ENCODE measurements at places on chromosomes 12 and 14.

- no peak for DNase-seq
Measured at GRCh38 chr12:14883686-14884085, 2.0 kb downstream of the MGP start.

DNA sequence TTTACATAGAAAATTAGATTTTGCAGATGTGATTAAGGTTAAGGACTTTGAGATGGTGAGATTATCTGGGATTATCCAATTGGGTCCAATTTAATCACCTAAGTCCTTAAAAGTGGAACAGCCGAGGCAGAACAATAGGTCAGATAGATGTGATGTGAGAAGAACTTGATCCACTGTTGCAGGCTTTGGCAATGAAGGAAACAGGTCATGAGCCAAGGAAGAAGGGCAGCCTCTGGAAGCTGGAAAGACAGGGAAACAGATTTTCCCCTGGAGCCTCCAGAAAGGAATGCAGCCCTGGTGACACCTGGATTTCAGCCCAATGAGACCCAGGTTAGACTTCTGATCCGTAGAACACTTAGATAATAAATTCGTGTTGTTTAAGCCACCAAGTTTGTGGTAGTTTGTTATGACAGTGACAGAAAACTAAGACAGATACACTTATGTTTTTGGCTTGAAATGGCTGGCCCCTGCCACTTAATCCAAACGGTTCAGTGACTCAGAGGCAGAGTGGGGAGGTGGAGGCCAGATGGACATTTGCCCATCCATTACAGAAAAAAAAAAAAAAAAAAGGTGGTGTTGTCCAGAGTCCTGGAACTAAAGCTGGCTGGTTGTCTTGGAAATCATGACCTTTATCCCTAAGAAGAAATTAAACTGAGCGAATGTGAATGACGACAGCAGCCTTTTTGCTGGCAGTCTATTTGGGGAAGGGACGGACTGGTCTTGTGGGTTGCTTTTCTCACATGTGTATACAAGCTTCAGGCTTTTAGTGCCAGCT is 181.9 kb upstream of the NRXN3 start:
- DNase-seq: no peak

- no peak for DNase-seq
Measured at GRCh38 chr14:69537900-69538299, 36.8 kb downstream of the CCDC177 start.

DNA sequence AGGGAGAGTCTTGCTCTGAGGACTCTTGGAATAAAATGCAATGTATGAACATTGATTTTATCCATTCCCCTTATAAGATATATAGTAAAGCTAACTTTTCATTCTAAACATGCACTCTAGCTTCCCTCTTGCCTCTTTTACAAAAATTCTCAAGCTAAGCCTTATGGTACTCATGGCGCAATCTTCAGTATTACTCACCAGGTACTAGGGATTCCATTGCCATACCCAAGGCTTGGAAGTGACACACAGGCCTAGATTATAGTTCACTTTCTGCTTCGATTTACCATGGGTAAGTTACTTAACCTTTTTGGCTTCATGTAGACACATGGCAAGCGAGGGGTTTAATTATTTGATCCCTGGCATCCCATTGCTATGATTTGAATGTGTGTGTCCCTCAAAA is 331.5 kb downstream of the LRIG3 start:
- DNase-seq: no peak

- DNase-seq: peak; percentile 19
Measured at GRCh38 chr14:89504602-89505313, 87.7 kb upstream of the FOXN3 start.

- DNase-seq: no peak
Measured at GRCh38 chr14:87264796-87265195, 728.2 kb downstream of the GALC start.

DNA sequence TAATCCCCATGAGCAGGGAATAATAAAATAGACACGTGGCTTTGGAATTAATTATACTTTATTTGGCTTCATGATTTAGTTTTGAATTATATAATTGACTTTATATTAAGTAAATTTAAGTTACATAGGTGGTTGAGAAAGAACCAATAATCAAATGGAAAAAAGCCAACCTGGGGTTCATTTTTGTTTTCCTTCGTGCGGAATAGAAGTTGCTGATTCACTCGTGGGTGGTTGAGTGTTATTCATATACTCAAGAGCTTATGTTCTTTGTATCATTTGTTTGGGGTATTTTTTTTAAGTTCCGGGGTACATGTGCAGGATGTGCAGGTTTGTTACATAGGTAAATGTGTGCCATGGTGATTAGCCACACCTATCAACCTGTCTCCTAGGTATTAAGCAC is 58.0 kb downstream of the ZNF664 start:
- no peak for DNase-seq

GRCh38 chr14:101465795-101466448 is 95.4 kb upstream of the DIO3 start:
- no peak for DNase-seq

GRCh38 chr12:131088701-131089530 is 135.2 kb downstream of the ADGRD1 start:
- no peak for DNase-seq

DNA sequence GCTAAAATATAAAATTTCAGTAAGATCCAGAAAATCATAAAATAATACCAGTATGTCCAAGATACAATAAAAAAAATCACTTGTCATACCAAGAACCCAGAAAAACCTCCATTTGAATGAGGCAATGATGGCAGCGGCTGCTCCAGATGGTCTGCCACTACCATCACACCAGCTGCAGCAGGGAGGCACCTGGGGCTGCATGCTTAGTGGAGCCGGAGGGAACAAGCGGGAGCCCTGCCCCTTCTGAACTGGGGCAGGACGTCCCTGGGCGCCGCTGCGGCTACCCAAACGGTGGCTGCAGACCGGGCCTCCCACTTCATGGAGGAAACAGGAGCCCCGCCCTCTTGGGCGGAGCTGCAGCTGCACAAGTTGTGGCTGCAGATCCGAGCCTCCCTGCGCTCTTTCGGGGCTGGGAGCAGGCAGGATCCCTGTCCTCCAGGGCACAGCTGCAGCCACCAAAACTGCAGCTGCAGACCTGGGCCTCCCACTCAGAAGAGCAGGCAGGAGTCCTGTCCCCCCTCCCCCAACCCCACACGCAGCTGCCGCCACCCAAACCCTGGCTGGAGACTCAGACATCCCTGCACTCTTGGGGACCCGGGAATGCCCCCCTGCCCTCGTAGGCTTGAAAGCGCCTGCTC is 36.1 kb upstream of the OR5AU1 start:
- DNase-seq: peak; percentile 43

DNA sequence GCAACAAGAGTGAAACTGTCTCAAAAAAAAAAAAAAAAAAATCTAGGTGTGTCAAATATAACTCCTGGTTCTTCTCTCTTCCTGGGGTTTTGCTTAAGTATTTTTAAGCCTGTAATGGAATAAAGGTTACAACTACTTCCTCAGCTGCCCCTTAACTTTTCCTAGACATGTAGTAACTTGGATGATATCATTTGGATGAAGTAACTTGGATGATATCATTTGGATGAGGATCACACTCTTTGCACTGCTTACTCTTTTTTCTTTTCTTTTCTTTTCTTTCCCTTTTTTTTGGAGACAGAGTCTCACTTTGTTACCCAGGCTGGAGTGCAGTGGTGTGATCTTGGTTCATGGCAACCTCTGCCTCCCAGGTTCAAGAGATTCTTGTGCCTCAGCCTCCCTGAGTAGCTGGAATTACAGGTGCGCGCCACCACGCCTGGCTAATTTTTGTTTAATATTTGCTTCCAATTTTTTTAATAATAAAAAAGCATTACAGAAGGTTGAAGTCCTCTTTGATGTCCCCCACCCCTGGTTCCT is 775 bp upstream of the FAM186A start:
- no peak for DNase-seq

DNA sequence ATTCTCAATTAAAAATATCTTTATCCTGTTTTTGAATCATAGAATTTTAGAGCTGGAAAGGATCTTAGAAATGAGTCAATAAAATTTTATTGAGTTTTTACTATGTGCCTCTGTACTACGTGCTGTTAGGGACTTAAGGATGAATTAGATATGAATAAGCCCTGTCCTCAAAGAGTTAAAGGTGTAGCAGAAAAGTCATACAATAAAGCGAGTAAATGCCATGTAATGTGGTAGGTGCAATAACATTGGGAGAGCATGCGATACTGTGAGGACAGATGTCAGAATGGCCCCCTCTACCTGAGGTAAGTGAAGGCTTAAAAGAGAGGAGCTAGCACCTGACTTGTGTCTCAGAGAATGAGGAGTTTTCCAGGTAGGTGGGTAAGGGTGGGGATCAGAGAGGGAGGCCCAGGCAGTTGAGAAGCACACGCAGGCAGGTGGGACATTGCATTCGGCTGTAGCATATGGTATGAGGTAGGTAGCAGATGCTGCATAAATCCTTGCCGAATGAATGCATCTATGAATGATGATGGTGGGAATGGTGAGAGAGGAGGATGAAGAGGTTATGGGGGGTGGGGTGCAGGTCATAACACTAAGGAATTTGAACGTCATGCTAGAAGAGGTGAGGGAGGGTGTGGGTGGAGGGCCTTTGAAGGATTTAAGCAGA is 35.4 kb upstream of the ATP23 start:
- no peak for DNase-seq

DNA sequence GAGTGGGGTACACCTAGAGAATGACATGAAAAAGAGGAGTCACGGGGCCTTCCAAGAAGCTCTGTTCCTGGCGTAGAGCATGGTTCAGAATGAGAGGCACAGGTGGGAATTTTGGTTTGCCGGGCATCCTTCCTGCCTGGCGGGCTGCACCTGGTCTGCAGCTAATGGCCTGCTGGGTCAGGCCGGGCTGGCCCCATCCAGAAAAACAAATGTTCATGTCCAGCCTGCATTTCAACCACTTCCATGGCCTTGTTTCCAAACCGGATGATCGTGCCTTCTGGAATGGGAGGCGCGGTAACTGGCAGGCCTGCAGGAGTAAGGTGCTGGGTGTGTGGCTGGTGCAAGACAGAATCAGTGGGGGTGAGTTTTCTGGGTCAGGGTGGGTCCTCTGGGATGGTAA is 14.4 kb downstream of the TEAD4 start:
- DNase-seq: no peak

DNA sequence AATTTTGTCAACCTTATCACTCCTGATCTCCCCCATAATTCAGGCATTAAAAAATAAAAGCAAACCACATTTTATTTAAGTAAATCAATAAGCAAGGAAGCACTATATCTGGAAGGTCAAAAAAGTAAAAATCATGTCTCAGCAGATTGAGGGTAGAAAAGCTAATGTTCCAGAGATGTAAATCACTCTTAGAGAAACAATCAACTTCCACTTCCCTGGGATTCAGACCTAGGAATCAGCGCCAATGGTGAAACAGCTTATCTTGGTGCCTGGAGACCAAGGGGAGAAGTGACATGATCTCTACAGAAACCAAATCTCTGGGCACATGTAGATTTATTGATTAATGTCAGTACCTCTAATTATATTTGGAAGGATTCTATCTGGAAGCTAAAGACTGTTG is 10.9 kb upstream of the SNX6 start:
- DNase-seq: no peak

- no peak for DNase-seq
Measured at GRCh38 chr12:29316752-29317151, 64.2 kb downstream of the ERGIC2 start.

- DNase-seq: no peak
Measured at GRCh38 chr14:24234095-24235005, 1.6 kb downstream of the GMPR2 start.

DNA sequence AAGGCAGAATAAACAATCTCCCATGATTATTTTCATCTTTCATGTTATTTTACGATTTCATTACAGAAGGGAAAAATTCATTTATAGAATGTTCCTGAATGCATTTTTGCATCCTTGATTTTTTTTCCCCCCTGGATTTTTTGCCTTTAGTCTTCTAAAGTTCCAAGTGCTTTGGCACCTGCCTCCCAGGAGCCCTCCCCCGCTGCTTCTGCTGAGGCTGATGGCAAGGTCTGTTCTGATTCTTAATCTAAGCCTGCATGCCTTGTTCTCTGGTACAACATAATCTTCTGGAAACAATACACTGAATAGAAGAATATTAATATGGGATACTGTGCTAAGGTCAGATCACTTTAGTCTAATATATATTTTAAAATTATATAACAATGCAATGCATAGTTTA is 18.0 kb downstream of the YARS2 start:
- DNase-seq: no peak

- DNase-seq: no peak
Measured at GRCh38 chr12:12008232-12008850, 62.4 kb upstream of the BCL2L14 start.

DNA sequence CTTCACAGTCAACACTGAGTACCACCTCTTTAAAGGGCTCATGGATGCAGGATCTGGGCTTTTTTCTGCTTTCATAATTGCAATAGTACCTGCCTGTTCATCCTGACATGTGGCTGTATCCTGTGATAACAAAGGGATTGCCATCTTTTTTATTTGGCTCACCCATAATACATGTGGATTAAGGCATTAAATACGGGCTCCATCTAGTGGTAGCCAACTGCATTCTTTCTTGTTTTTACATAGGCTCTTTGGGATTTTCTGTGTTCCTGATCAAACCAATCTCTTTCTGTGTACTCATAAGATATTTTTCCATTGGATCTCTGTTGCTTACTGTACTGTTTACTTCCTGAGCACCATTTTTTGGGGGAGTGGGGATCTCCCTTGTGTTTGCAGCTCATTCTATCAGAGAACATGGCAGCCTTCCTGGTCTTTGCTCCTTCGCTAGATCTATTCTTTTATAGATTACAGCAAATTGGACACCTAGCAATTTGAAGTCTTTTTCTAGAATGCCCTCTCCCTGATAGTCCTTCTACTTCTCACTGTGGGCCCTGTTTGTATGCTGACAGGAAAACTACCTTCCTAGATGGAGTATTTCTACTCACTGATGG is 723.4 kb upstream of the MDGA2 start:
- DNase-seq: no peak

DNA sequence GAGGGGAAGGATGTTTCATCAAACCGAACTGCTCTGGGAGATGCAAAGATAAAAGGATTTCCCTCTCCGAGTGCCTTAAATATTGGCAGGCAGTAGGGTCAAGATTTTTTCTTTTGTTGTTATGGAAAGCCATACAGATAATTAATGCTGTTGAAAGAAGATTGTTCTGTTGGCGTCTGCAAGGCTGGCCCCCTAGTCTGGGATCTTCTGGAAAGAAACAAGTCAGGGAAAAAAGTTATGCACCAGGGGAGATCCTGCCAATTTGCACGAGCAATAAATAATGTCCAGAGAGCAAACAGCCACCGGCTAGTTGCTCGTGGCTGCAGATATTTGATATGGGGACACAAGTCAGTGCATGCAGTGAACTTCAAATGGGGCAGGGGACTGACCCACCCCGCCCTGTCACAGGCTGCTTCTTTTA is 202.1 kb upstream of the MYL2 start:
- DNase-seq: no peak

GRCh38 chr12:66984077-66984476 is 285.1 kb upstream of the CAND1 start:
- no peak for DNase-seq

GRCh38 chr14:105531894-105532623 is 5.7 kb downstream of the TMEM121 start:
- no peak for DNase-seq
